Activated T-cell treated with anti-CD3 and anti-CD28 coated beads, Interleukin-2, amount 50 U/mL, for 72 hours (primary cell): ENCODE measurements at places on chromosomes 2 and 18. TPM values are rescaled to one million over a fixed set of nuclear protein-coding genes. Genes with fewer than 3 reads are reported as not detected.

GRCh38 chr2:5740817-5741216, 48.6 kb downstream of the SOX11 start:
- no peak for DNase-seq

The CENPO gene
- total RNA-seq, result 44.1 TPM

The MLPH gene
- total RNA-seq, result 0.36 TPM

GRCh38 chr18:22412176-22412911, 5.4 kb downstream of the CTAGE1 start:
- no peak for DNase-seq
